ENCODE measurements at places on chromosomes 6 and 20. TPM values are rescaled to one million over a fixed set of nuclear protein-coding genes. Genes with fewer than 3 reads are reported as not detected.

LY86 gene
- total RNA-seq: not detected

ZBP1 gene
- total RNA-seq: not detected

OR2H1 gene
- not detected for total RNA-seq

HLA-DQA1 gene
- total RNA-seq: not detected

HRH3 gene
- total RNA-seq: not detected

MAP1LC3A gene
- 22.7 TPM for total RNA-seq

GGTLC1 gene
- not detected for total RNA-seq

DEFB132 gene
- total RNA-seq: not detected

RAB22A gene
- 35.4 TPM for total RNA-seq

GINM1 gene
- total RNA-seq: 92.1 TPM

RAET1E gene
- 0.39 TPM for total RNA-seq

ISM1 gene
- total RNA-seq: 32.1 TPM

EBF4 gene
- total RNA-seq: 0.76 TPM

CLPSL1 gene
- total RNA-seq: not detected

PKIB gene
- total RNA-seq: 0.13 TPM

TSPYL1 gene
- total RNA-seq: 91.6 TPM

PDE7B gene
- 25.7 TPM for total RNA-seq

ABCC10 gene
- total RNA-seq: 17.5 TPM

THEMIS gene
- not detected for total RNA-seq

IRAK1BP1 gene
- 9.9 TPM for total RNA-seq

SDC4 gene
- 389 TPM for total RNA-seq

KCNK5 gene
- 0.76 TPM for total RNA-seq

NOX3 gene
- total RNA-seq: not detected

EMILIN3 gene
- not detected for total RNA-seq

COL10A1 gene
- total RNA-seq: under 0.01 TPM

HEY2 gene
- 0.86 TPM for total RNA-seq

EPPIN gene
- not detected for total RNA-seq

CYP21A2 gene
- not detected for total RNA-seq

CAPN11 gene
- total RNA-seq: not detected

FAM217A gene
- total RNA-seq: not detected

CST2 gene
- not detected for total RNA-seq

DDAH2 gene
- 76.2 TPM for total RNA-seq

GPR6 gene
- not detected for total RNA-seq

LAMP5 gene
- total RNA-seq: 0.26 TPM

FAM209B gene
- 0.52 TPM for total RNA-seq

PLN gene
- not detected for total RNA-seq

LTA gene
- not detected for total RNA-seq

Measured in articular chondrocyte of knee joint (primary cell).